ENCODE measurements at places on chromosomes 11 and 22.
A peak's percentile ranks its signal among the peaks of the same experiment; 100 is the strongest.

DNA sequence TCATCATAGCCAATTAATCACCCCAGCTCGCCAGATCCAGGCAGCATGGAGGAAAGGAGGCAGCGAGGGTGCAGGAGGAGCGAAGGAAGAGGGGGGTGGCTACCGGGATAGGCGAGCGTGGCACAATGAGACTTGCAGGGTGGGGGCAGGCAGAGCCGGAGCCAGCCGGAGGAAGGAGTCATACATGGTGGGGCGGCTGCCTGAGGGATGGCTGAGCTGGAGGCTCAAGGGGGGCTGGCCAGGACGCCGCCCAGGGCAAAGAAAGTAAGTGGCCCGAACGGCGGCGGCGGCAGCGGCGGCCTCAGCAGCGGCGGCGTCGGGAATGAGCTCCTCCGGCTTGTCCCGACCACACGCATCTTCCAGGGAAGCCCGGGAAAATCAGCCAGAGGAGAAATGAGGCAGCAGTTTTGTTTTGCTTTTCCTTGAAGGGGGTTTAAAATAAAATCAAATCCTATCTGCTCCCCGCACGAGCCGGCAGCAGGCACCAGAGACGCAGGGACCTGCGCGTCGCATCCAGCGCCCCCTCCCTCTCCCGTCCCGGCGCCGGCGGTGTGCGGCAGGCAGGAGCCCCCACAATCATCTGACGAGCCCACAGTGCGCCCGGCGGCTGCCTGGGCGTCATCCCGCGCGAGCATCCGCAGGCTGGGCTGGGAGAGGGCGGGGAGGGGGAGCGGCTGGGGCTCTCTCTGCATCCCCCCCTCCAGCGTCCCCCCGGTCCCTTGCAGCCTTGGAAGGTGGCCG lies 263.6 kb downstream of the CTTN start:
- DNase-seq: no peak

GRCh38 chr11:66857234-66857926 lies 516 bp downstream of the LRFN4 start:
- DNase-seq: no peak

DNA sequence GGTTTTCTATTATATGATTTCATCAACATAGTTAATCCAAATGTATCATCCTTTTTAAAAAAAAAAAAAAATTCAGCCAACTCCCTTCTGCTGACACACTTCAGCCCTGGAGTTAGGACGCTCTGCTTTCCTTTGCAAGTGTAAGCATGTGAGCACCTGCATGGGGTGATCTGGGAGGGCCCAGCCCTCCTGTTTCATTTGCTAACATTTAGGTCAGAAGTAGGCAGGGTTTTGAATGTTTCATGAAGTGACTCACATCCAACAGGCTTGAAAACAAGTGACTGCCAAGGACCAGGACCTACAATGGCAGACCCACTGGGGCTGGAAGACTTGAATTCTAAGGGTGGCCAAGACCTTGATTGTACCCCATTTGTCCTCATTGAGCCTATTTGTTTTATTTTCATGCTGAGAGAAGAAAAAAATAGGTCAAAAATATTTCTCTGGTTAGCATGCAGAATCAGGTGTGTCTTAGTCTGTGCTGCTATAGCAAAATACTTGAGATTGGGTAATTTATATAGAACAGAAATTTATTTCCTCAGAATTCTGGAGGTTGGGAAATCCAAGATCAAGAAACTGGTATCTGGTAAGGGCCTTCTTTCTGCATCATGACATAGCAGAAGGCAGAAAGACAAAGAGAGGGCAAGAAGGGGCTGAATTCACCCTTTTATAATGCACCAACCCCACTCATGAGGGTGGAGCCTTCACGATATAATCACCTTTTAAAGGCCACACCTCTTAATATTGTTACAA lies 137.6 kb downstream of the CD44 start:
- no peak for DNase-seq

DNA sequence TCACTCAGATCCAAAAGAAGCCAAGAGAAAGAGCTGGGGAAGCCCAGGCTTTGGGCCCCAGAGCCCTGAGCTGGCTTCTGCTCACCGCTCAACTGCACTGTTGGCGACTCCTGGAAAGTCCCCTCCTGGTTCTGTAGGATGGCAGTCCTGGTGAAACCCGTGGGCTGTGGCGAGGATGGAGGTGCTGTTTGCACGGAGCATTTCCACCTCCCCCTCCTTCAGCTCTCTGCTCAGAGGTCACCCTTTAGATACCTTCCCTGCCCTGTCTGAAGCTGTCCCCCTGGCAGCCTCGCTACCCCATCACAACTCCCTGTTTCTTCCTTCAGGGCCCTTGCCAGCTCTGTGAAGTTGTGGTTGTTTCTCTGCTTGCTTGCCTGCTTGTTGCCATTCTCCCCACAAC lies 97.8 kb downstream of the MYO18B start:
- DNase-seq: no peak

DNA sequence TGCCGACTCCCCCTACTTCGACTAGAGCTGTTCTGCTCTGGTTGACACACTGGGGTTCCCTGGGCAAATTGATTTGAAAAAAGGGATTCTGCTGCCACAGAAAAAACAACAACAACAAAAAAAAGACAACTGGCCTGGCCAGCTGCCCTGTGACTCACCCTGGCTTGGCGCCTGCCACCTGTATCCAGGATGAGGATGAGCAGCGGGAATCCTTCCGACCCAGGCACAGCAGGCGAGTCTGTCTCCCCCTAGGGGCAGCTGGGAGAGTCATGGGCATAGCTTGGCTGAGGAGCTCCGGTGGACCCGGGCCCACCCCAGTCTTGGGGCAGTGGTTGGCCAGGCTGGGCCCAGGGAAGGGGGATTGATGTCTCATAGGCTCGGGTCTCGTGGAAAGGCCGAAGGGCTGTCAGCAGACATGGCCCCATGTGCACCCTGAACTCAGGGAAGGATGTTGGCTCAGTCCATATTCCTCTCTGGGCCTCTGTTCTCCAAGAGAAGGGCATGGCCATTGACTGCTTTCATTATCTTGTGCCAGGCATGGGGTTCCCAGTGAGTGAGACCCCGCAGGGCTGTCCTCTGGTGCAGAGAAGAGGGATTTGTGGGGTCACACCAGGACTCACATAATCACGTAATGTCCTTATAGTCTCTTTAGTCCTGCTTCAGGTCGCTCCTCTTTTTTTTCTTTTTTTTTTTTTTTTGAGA lies 10.4 kb upstream of the SUN2 start:
- peak; percentile 37 for DNase-seq

- no peak for DNase-seq
These were observed 187.1 kb downstream of the ARHGAP42 start for GRCh38 chr11:100874203-100874602.

- DNase-seq: peak; percentile 40
These were observed 80.8 kb downstream of the ZC3H12C start for GRCh38 chr11:110173811-110174644.

DNA sequence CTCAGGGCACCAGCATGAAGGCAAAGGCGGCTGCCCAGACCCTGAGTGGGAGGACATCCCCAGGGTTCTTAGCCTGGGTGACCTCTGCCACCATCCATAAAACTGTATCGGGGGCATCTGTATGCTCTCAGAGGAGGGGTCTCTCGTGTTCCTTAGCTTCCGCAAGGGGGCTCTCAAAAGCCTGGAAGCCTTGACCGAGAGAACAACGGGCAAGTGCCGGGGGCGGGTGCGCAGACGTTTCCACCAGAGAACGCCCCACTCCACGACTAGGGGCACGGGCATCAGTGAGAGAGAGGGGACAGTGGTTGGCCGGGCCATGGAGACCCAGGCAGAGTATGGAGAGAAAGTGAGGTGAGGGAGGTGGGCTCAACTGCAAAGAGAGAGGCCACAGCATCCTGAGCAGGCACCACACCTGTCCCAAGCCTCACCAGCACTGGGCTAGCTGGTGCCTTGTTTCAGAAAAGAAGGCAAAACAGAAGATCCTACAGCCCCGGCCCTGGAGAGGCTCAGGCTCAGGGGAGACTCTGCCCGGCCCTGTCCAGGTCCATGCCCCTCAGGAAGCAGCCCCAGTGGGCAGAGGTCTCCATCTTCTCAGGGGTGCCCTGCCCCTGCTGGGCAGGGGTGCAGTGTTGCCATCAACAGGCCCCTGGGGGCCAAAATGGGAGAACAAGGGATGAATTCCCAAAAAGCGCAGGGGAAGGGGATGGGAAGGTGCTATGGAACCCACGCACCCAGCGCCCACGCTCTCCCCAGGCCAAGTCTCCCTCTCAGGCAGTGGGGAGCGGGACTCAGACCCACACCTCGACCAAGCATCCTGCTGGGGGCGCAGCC lies 5.9 kb downstream of the TSPAN32 start:
- DNase-seq: no peak

DNA sequence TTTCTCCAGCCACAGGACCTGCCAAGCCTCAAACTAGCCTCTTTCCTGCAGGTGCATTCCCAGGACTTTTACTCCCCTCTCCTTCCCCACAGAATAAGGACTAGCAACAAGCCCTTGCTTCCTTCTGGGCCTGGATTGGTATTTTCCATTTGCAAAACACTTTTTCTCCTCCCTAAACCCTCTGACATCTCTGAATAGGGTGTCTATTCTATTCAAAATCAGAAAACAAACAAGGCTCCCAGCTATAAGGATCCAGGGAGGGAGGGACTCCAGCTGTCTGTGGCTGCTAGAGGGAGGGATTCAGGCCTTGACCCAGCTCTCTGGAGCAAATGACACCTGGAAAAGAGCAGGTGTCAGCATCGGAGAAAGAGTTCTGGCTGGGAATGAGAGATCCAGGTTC lies 168.5 kb upstream of the BDNF start:
- no peak for DNase-seq

GRCh38 chr11:125992893-125993292 lies 47.0 kb downstream of the VSIG10L2 start:
- no peak for DNase-seq

DNA sequence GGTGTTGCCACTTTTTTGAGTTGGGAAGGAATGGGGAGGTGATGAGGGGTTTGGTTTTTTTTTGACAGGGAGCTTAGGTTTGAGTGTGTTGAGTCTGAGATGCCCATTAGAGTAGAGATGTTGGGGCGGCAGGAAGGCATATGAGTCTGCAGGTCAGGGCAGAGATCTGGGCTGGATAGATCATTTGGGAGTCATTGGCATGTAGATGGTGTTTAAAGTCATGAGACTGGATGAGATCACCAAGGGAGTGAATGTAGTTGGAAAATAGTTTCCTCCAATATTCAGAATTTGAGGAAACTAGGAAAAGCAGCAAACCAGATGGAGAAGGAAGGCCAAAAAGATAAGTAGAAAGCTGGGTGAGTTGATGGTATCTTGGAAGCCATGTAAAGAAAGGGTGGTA lies 2.1 kb upstream of the ANAPC15 start:
- no peak for DNase-seq

DNA sequence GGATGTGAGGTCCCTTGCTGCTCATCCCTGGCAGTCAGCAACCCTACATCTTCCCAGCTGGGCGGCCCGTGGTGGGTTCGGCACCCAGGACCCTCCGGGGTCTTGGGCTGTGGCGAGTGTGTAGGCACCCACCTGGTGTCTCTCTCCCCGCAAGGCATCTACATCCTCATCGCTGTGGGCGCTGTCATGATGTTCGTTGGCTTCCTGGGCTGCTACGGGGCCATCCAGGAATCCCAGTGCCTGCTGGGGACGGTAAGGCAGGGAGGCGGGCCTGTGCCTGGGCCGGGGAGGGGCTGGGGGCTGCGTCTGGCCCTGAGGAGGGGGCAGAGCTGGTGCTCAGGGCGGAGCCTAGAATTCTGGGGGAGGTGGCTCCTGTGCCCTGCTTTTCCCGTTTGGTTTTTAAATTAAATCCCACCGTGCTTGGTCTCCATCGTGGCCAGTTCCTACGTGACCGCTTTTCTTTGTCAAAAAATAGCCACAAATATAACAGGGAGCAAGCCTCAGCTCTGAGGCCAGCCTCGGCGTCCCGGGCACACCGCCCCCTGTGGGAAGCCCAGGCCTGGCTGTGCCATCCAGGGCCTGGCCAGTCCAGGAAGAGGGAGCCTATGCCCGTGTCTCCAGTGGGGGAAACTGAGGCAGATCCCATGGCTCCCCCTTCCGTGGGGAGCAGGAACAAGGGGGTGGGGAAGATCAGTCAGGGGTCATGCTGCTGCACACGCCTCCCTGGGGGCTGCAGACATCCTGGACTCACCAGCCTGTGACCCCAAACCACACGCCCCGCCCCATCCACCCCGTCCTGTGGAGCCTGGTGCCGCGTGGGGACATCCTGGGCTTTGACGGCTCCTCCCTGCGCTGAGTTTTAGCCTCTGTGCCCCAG lies 6.4 kb upstream of the TSSC4 start:
- DNase-seq: no peak

Data from activated naive CD4-positive, alpha-beta T cell (primary cell).